ENCODE measurements at places on chromosomes 7 and 10. TPM values are rescaled to one million over a fixed set of nuclear protein-coding genes. Genes with fewer than 3 reads are reported as not detected.

Gene PNLIPRP1
- not detected for total RNA-seq

Gene CACNB2
- not detected for total RNA-seq

Gene EGR2
- 0.53 TPM for total RNA-seq

Gene ZPBP
- not detected for total RNA-seq

Gene PRKCQ
- total RNA-seq = 5.3 TPM

All from PC-9 (cell line).